ENCODE measurements at places on chromosomes 3 and 15.

- no peak for DNase-seq
These were observed 211.7 kb downstream of the GABRG3 start for GRCh38 chr15:27182561-27183110.

- no peak for DNase-seq
These were observed 218.6 kb downstream of the PDCD6IP start for GRCh38 chr3:34016925-34017587.

DNA sequence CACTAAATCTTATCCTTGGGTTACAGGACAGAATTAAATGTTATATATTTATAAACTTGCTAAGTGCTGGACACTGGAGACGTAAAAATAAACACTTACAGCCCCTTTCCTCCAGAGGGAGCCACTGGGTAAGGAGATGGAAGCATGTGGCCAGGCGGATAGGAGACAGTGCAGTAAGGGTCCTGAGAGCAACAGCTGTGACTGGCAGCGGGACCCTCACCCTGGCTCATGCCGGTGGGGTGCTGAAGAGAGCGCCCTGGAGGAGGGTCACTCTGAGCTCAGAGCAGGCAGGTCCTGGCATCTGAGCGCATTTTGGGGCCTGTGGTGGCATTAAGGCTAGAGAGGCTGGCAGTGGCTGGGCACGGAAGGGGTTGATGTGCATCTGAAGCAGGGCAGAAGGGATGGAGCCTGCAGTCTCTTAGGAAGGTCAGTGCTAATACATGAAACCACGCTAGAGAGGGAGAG lies 16.0 kb downstream of the SEC61A1 start:
- DNase-seq = no peak

- no peak for DNase-seq
These were observed 234.8 kb downstream of the SNRPN start for GRCh38 chr15:25189551-25189950.

- DNase-seq = peak; percentile 13
These were observed 32.9 kb downstream of the ZBTB11 start for GRCh38 chr3:101643861-101644613.

DNA sequence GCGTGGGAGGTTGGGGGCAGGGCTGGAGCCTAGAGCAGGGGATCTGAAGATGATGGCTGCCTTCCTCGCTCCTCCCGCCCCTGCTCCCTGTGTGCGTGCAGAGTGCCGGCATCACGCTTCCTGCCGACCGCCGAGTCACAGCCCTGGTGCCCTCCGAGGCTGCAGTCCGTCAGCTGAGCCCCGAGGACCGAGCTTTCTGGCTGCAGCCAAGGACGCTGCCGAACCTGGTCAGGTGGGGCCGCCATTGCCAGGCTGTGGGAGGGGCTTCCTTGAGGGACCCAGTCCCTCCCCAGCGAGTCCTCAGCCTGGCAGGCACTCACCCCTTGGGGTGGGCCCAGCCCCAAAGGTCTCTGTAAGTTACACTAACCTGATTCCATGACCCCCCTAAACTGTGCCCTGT lies 17.6 kb downstream of the STAB1 start:
- no peak for DNase-seq

GRCh38 chr3:175956964-175957363 lies 1097.8 kb downstream of the NAALADL2 start:
- no peak for DNase-seq

- no peak for DNase-seq
These were observed 107.4 kb upstream of the KLF13 start for GRCh38 chr15:31219221-31219620.

DNA sequence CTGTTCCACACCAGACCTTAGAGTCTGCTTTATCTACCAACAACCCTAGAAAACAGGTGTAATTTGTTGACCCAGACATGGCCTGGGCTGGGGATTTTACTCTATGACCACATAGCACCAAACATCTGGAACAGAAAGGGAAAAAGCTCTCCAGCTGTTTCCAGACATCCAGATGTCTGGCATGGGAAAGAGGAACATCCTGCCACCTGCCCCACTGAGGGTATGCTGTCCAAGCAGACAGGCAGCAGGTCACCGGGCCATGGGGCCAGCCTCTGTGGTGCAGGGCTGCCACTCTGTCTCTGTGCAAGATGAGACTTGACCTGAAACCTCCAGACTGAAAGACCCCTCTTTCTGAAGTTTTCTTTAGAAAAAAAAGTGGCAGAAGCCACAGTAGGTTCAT lies 359.3 kb upstream of the ICE2 start:
- no peak for DNase-seq

- no peak for DNase-seq
These were observed 229.0 kb upstream of the SLCO3A1 start for GRCh38 chr15:91624353-91624968.

DNA sequence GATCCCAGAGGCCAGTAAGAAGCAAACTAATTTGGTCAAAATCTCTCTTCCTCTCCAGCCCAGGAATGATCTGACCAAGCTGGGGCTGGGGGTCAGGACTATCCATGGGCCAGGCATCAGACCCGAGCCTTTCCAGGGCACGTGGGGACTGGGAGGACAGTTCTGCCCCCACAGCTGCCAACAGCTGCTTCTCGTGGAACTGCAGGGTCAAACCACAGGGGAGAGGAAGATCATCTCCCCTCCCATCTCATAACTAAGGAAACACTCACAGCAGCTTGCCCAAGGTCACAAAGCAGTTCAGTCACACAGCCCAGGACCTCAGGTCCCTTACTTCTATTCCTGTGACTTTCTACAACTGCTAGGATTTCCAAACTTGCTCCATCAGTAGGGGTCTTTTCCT lies 47.1 kb downstream of the DAPK2 start:
- no peak for DNase-seq

- DNase-seq = no peak
These were observed 21.0 kb downstream of the TPRG1 start for GRCh38 chr3:189192725-189193124.

GRCh38 chr3:901953-902778 lies 190.7 kb upstream of the CNTN6 start:
- no peak for DNase-seq

GRCh38 chr3:190728574-190729246 lies 133.8 kb downstream of the GMNC start:
- DNase-seq = no peak

- no peak for DNase-seq
These were observed 149.3 kb downstream of the KCNMB2 start for GRCh38 chr3:178685591-178685906.

DNA sequence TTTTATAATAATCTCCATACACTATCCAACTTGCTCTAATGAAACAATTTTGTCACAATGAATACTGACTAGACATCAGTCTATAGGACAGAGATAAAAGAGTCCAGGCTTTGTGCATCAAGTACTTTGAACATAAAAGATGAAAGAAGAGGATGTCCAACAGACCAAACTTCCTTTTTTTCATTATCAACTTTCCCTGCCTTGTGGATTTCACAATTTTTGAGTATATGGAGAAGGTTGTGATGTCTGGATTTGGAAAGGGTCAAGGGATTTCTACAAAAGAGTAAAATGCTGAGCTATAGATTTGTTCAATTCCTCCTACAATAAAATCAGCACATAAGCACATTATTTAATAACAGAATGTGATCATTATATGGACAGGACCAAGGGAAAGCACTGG lies 25.7 kb downstream of the CD47 start:
- DNase-seq = no peak

DNA sequence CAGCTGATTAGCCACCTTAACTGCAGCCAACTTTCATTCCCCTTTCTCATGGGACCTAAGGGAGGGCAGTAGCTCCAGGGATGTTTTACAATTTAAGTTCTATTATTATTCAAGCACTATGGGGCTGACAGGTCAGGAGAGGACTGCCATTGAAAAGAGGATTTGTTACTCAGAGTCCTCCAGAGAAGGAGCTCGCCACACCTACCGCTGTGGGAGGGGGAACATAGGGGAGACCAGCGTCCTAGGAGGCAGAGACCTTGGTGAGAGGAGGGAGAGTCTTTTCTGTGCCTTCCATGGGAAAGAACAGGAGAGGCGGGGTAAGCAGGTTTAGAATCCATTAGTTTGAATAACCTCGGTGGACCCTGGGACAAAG lies 14.4 kb downstream of the ATP10A start:
- DNase-seq = no peak

DNA sequence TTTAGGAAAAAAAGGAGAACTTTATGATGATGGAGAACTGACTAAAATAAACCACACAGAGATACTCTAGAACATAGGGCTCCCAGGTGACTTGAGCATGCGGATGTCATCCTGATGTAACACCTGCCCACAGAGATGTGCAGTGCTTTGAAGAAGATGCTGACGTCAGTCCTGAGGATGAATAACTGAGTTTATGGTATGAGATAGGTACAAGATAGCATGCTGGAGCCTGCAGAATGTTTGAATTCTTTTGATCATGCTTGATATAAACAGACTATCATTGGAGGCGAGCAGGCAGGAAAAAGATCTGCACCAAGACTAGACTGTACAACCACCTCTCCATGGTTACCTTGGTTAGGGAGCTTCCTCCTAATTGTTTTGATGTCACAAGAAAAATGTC lies 12.4 kb downstream of the CCR4 start:
- no peak for DNase-seq

GRCh38 chr3:183151821-183152351 lies 10.6 kb downstream of the LAMP3 start:
- no peak for DNase-seq

DNA sequence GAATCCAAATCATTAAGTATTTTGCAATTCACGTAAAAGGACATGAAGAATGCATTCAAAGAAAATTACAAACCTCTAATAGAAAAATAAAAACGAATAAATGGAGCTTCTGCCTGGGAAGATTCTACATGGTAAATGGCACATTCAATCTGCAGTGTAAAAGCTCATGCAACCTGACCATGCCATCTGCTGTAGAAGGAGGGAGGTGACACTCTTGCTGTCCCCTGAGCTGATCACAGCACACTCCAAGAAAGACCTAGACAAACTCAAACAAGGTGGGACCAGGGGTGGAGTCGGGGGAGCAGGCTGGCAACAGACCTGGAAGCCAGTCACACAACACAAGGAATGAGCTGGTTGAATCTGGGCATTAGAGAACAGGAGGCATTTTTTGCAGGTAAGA lies 101.8 kb downstream of the BDH1 start:
- DNase-seq = no peak

- DNase-seq = no peak
These were observed 57.8 kb upstream of the GPD1L start for GRCh38 chr3:32048487-32049182.

DNA sequence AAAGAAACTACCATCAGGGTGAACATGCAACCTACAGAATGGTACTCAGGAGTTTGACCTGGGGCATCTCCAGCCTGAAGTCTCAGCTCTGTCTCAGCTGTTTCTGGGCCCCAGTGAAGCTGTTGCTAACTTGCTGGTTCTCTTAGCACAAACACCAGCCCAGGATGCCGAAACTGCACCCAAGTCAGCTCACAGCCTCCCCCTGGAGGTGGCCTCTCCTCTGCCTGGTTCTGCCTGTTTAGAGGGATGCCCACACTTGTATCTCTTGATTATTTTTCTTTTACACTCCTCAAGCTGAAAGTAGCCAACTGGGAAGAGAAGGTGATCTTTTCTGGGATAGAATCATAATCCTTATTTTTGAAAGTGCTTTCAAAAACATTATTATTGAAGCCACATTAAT lies 289.0 kb upstream of the RASGRP1 start:
- DNase-seq = no peak

All from stimulated activated CD8-positive, alpha-beta memory T cell treated with anti-CD3 and anti-CD28 coated beads, Interleukin-2, amount 100 ng/mL, for 1 hour (primary cell).